ENCODE measurements at places on chromosomes 7 and 10.

- peak; percentile 29 for DNase-seq
Observed at GRCh38 chr7:65722361-65722792, 150.5 kb upstream of the VKORC1L1 start.

- no peak for DNase-seq
Observed at GRCh38 chr7:2575733-2576340, 17.1 kb downstream of the IQCE start.

DNA sequence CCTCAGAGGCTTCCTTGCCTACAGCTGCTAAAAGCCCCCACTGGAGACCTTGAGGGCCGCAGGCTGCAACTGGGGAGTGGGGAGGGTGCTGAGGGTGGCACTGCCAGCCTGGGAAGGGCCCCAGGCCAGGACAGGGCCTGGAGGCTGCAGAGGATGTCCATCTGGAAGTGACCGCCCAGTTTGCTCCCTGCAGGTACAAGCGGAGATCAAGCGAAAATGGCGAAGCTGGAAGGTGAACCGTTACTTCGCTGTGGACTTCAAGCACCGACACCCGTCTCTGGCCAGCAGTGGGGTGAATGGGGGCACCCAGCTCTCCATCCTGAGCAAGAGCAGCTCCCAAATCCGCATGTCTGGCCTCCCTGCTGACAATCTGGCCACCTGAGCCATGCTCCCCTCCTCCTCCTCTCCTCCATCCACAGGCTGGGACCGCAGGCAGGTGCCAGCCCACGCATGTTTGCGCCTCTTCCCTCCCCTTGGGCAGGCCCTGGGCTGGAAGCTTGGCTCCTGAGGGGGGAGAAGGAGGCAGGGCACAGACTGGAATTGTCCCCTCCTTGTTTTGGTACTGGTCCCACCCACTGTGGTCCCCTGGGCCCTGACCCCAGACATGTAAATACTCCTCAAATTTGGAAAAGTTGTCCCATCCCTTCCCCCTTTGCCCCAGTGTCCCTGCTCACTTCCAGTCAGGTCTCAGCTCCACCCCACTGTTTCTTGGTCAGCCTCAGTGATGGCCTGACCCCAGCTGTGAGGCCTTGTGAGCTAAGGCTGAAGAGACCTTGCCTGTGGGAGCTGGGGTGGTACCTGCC, 54.4 kb downstream of the ADCYAP1R1 start:
- no peak for DNase-seq

- no peak for DNase-seq
Observed at GRCh38 chr10:69904533-69904932, 102.8 kb downstream of the COL13A1 start.

DNA sequence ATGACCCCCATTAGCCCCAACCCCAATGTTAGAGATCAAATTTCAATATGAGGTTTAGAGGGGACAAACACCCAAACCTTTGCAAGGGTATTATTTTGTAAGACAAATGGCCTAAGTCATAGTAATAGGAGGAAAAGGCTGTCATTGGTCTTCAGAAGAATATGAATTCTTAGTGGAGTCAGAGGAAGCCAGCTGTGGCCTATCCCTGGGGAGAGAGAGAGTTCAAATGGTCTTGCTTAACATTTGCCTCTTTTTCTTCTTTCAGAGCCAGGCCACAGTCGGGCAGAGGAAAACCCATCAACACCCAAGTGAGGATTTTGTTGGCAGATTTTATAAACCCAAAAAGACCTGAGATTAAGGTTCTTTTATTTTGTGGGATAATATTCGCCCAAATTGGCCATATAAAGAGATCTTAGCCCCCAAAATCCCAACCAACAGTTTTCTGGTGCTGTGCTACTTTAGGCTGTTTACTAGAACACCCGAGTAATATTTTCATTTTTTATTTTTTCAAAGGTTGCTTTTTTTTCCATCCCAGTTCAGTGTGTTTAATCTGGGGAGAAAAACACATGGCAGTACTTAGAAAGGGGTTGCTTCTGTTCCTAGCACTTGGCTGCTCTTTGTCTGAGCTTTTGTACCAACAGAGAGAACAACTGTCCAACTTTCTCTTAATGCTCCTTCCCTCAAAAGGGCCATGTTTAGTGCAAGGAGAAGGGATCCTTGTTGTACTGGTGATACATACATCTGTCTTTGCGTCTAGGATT, 26.8 kb upstream of the ARMC3 start:
- no peak for DNase-seq

DNA sequence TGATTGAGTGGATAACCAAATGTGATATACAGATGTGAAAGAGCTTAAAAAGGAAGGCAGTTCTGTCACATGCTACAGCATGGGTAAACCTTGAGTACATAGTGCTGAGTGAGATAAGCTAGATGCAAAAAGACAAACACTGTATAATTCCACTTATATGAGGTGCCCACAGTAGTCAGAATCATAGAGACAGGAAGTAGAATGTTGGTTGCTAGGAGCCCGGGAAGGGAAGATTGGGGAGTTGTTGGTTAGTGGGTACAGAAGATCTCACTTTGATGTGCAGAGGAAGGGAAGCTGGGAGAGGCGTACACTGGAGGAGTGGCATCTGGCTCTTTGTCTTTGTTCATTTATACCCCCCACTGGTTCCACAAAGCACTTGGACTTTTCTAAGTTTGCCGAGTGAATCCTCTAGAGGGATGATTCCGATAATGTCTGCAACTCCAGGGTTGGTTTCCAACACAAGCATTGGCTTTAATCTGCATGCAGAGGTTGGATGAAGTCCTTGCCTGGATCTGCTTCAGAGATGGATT, 39.5 kb downstream of the TSPAN14 start:
- DNase-seq: no peak

DNA sequence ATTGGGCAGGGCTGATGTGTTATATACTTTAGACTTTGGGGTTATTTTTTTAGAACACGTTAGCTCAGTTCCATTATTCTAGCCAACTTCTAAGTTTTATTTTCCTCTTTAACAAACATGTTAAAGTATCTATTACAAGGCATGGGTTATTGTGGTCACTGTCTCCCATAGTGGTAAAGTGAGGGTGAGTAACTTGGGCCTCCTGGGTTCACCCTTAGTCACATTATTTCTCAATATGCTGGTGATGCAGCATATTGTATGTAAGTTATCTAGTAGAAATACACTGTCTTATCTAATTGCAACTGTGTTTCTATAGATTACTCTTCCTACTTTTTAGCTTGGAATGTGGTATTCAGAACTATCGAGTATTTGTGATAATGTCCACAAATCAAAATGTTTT, 65.9 kb downstream of the BBS9 start:
- no peak for DNase-seq

GRCh38 chr7:28983396-28984190, 25.5 kb upstream of the TRIL start:
- DNase-seq: no peak

GRCh38 chr10:104127411-104127810, 5.4 kb downstream of the SFR1 start:
- no peak for DNase-seq
